ENCODE measurements at places on chromosomes 3 and 15.

GRCh38 chr3:62103531-62103930 is 269.8 kb downstream of the FEZF2 start:
- DNase-seq = no peak

DNA sequence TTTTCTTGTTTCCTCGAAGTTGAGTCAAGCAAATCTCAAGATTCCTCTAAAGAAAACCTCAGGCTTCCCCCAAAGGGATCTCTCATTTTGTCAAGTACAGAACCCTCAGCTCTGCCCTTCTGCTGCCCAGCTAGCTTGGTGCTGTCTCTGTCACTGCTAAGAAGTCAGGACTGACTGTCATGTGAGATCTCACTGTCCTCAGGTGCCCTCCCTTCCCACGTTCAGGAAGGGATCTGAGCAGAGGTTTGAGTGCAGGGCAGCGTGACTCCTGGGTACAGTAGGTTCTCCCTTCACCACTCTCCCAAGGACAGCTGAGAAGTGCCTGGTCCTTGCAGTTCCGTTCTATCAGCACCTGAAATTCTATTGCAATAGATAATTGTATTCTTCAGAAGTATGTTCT is 229.7 kb downstream of the SLCO3A1 start:
- no peak for DNase-seq

GRCh38 chr3:74862476-74862875 is 248.0 kb upstream of the CNTN3 start:
- DNase-seq = no peak

DNA sequence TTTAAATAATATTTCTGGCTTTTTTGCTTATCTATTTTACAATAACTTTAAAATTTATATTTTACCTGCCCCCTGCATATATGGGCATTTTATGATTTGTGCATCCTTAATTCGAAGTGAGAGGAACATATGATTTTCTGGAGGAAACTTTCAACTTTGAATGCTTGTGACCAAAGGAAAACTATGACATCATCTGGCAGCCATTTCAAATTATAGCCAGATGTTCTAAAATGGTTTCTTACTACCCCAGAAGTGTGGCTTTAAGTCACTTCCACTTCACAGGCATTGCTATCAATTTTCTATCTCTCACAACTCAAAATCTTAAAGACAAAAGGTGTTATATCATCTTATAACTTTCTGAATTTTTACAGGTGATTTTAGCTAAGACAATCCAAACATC is 508.8 kb downstream of the RBMS3 start:
- DNase-seq = no peak

DNA sequence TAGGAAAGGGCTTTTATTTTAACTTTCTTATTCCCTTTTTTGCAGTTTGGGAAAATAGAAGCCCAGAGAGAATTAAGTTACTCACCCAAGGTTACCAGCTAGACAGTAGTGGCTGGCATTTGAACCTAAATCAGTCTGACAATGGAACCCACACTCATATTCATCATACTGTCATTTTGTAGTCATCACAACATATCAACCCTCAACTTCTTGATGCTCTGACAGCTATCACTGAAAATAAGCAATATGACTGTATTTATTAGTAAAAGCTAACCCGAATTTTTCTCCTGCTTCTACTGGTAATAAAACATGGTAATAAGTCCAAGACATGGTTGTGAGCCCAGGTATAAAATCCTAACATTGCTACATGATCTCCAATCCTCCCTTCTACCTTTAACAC is 585.8 kb upstream of the UBE2E2 start:
- DNase-seq = no peak

- DNase-seq = no peak
Measured at GRCh38 chr15:52288986-52289385, 6.6 kb downstream of the MYO5C start.

GRCh38 chr15:101455291-101456025 is 34.0 kb downstream of the PCSK6 start:
- DNase-seq = no peak

- DNase-seq = no peak
Measured at GRCh38 chr3:106242781-106243180, 374.0 kb upstream of the CBLB start.

- no peak for DNase-seq
Measured at GRCh38 chr15:94263341-94264273, 32.2 kb downstream of the MCTP2 start.

- no peak for DNase-seq
Measured at GRCh38 chr3:15409239-15409638, 18.1 kb downstream of the METTL6 start.

GRCh38 chr3:31188112-31188511 is 293.7 kb upstream of the GADL1 start:
- DNase-seq = no peak

GRCh38 chr15:90650956-90651689 is 66.0 kb upstream of the BLM start:
- DNase-seq = no peak
